ENCODE measurements at places on chromosomes 6 and 20. TPM values are rescaled to one million over a fixed set of nuclear protein-coding genes. Genes with fewer than 3 reads are reported as not detected.

GRCh38 chr6:138590796-138591709 is 91.8 kb upstream of the NHSL1 start:
- DNase-seq, result no peak
- no peak overlapping the region for H3K27ac ChIP-seq
- no peak overlapping the region for H3K4me3 ChIP-seq
- no peaks in the 10 kb centered on the region for H3K27me3 ChIP-seq

GRCh38 chr6:24564081-24564480 is 69.3 kb downstream of the ALDH5A1 start:
- H3K4me1 ChIP-seq, result no peaks in the 10 kb centered on the region
- H3K36me3 ChIP-seq, result no peaks in the 10 kb centered on the region
- H3K4me3 ChIP-seq, result no peak overlapping the region

DNA sequence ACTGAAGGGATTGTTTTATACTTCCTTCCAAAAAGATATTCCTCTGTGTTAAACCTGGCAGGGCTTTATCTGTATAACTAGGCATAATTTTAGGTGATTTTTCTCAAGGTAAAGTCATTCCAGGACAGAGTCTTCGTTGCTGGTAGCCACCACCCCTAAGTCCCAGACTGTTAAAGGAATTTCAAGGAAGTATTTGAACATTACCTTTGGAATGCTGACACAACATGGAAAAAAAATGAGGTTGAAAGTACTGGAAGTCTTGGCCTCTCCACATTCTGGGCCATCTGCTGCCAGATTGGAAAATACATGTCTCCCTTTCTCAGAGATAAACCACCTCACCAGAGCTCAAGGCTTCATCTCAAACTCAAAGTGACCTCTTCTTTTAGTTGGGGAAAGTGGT is 27.0 kb upstream of the ETV7 start:
- no peak overlapping the region for H3K27ac ChIP-seq
- no peaks in the 10 kb centered on the region for H3K36me3 ChIP-seq
- H3K4me1 ChIP-seq, result peaks cover 11% of the 10 kb centered on the region

- no peak overlapping the region for H3K27ac ChIP-seq
- H3K27me3 ChIP-seq, result no peaks in the 10 kb centered on the region
- DNase-seq, result no peak
These were observed 369.3 kb downstream of the ZFAND3 start for GRCh38 chr6:38188677-38189335.

- peaks cover 11% of the 10 kb centered on the region for H3K4me1 ChIP-seq
- H3K4me3 ChIP-seq, result no peak overlapping the region
- no peak overlapping the region for H3K27ac ChIP-seq
- H3K36me3 ChIP-seq, result no peaks in the 10 kb centered on the region
- no peak for DNase-seq
These were observed 20.2 kb downstream of the HLA-DRA start for GRCh38 chr6:32459781-32460424.

DNA sequence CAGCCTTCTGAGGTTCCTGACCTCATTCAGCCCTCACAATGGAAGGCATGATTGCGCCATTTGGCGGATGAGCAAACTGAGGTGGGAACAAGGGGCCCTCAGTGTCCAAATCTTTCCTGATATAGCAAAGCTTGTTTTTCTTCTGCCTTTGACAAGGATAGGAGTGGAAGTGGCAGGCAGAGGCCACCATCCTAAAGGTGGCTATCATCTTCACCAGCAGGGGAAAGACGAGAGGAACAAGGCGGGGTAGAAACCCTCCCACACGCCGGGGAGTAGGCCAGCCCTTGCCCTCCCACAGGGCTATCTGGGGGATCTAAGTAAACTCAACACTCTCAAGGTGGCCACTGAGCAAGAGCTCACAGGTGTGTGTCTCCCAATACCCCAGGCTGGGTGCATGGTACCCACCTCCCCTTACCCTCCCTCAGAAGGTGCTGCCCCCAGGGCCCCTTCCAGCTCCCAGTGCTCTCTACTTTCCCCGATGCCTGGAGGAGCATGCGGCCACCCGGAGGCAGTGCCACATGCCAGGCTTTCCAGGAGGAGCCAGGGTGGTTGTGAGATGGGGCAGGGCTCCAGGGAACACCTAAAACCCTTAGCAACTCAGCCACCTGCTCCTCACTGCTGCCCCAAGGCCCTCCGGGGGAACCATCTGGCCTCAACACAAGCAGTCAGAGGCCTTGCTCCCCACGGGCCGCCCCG is 11.2 kb downstream of the SPDEF start:
- no peaks in the 10 kb centered on the region for H3K36me3 ChIP-seq
- no peak overlapping the region for H3K27ac ChIP-seq
- no peak for DNase-seq
- no peak overlapping the region for H3K4me3 ChIP-seq

DNA sequence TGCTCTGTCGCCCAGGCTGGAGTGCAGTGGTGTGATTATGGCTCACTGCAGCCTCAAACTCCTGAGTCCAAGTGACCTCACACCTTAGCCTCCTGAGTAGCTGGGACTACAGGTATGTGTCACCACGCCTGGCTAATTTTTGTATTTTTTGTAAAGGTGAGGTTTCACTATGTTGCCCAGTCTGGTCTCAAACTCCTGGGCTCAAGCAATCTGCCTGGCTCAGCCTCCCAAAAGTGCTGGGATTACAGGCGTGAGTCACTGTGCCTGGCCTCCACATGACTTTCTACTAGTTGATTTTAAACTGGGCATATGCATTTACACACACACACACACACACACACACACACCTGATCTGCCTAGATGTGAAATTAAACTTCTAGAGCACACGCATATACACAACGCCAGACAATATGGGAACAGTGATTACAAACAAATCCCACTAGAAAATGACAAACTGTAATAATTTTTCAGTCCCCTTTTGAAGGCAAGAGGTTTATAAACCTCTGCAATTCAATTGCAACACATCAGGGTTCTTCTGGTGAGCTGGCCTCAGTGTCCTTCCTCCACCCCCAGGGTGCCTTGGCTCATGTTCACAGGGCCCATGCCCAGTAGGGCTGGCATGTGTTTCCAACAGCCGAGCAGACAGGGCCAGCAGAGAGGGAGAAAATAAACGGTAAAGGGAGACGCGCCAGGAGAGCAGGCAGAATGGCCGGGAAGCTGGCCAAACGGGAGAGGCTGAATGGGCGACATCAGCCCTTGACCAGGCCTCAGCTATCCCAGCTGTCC is 31.2 kb downstream of the PARD6B start:
- H3K27me3 ChIP-seq, result no peaks in the 10 kb centered on the region
- peaks cover 21% of the 10 kb centered on the region for H3K4me1 ChIP-seq
- no peaks in the 10 kb centered on the region for H3K36me3 ChIP-seq
- no peak for DNase-seq
- H3K4me3 ChIP-seq, result no peak overlapping the region

DNA sequence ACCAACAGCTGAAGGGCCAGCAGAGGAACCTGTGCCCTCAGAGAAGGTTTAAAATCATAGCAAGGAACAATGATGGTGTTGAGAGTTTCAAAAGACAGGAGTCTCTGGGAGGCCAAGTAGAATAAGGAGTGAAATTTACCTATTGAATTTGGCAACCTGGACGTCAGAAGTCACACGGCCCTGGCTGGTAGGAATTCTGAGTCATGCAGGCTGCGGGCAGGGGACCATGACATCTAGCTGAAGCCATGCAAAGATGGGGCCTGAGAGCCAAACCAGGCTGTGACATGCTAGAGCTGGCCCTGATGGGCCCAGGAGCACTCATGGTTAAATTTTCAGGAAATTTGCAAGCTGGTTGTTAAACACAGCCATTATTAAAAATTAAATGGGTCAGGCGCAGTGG is 64.0 kb upstream of the SNX9 start:
- no peaks in the 10 kb centered on the region for H3K36me3 ChIP-seq
- H3K4me3 ChIP-seq, result no peak overlapping the region
- no peaks in the 10 kb centered on the region for H3K27me3 ChIP-seq
- no peak for DNase-seq

DNA sequence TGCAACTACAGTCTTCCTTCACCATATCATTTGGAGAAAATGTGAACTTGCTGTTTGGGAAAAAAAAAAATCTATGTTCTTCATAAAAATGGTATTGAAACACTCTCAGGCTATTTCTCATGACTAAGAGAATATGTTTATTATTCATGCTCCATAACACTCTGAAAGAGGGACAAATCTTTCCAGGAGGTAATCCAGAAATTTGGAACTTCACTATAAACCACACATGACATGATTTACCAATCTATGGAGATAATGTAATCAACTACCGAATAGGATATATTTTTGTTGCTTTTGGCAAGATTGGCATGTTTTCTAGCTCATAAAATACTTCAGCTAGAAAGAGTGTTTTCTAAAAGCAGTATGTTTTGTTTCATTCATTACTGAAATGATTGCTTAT is 56.3 kb downstream of the THEMIS start:
- DNase-seq, result no peak

DNA sequence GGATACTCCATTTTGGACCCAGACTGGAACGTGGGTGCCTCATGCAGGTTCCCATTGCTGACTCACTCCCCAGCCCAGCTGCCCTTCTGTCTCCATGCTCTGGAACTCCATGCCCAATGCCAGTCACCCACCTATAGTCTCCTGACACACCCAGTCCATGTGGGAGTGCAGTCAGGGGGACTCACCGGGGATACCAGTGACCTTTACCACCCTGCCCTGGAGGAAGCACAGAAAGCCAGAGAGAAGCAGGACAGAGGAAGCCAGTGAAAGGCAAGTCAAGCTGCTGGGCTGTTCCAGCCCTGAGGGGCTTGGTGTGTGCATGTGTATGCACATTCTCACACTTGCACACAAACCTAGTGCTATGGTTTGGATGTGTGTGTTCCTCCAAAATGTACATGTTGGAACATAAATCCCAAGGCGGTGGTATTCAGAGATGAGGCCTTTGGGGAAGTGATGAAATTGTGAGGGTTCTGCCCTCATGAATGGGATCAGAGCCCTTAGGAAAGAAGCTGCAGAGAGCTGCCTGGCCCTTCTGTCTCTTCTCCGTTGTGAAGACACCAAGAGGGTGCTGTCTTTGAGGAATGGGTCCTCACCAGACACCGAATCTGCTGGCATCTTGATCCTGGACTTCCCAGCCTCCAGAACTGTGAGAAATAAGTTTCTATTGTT is 121.4 kb upstream of the MAFB start:
- no peaks in the 10 kb centered on the region for H3K4me1 ChIP-seq
- DNase-seq, result no peak
- H3K27me3 ChIP-seq, result peaks cover 32% of the 10 kb centered on the region
- H3K36me3 ChIP-seq, result no peaks in the 10 kb centered on the region

DNA sequence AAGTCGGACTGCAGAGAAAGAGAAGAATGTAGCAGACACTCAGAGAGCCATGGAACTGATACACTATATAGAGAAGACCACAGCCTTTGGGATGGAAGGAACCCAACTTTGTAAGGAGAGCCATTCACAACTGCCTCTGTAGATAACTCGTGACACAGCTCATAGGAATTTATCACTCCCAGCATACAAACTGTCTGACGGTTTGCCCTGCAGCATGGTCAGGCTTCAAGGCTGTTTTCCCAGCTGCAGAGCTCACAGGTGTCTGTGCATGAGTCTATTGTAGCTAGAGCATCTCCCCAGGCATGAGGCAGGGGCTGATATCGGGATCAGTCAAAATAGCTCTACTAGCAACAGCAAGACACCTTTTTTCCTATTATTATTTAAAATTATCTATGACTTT is 130.5 kb upstream of the DTNBP1 start:
- no peak for DNase-seq
- no peaks in the 10 kb centered on the region for H3K4me1 ChIP-seq
- H3K27me3 ChIP-seq, result no peaks in the 10 kb centered on the region
- no peak overlapping the region for H3K27ac ChIP-seq

DNA sequence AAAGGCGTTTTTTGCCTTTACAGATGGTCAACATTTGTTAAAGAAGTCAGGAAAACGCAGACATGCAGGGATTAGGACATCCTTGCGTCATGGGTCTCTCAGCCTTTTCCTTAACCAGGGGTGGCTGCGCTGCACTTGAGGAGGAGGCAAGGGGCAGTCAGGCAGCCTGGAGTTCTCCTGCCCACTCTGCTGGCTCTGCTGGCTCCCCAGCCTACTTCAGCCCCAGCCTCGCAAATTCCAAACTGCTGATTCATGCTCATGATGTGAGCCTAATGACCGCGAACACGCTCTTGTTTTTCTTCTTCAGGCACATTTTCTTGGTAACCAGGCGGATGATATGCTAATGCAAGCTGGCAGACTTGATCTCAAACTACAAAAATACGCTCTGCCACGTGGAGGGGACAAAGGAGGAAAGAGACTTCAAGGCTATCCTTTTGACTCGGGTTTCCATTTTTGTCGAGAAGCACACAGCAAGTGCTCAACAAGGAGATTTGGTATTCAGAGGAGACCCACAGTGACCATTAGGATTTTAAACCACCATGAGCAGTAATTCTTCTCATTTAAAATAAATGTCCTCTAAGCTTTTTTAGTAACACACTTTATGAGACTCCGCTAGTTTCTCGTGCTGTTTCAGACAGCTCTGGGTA is 290.3 kb upstream of the STXBP5 start:
- peak overlapping the region; percentile 42 for H3K4me3 ChIP-seq
- DNase-seq, result no peak
- H3K36me3 ChIP-seq, result no peaks in the 10 kb centered on the region
- H3K27ac ChIP-seq, result peak overlapping the region; percentile 89
- no peaks in the 10 kb centered on the region for H3K27me3 ChIP-seq

- no peaks in the 10 kb centered on the region for H3K27me3 ChIP-seq
- H3K36me3 ChIP-seq, result no peaks in the 10 kb centered on the region
- peak overlapping the region; percentile 16 for H3K27ac ChIP-seq
- DNase-seq, result no peak
- peaks cover 69% of the 10 kb centered on the region for H3K4me1 ChIP-seq
- H3K4me3 ChIP-seq, result no peak overlapping the region
These were observed 92.0 kb downstream of the LY86 start for GRCh38 chr6:6680526-6680925.

DNA sequence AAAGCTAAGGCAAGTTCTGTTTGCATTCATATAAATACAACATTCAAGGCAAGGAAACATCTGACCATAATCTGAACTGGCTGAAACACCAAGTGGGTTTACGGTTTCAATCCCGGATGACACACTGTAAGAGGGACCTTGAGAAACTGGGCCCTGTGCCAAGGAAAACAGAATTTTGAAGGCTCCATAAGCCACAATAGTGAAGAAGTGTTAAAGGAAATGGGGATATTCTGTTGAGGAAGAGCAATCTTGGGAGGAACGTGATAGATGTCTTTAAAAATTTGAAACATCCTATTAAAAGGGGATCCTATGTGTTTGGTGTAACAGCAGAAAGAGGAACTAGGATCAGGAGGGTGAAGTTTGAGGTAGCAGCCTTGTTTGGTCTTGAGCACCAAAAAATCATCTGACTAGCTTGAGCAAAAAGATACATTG is 82.4 kb upstream of the TAB2 start:
- no peak overlapping the region for H3K4me3 ChIP-seq
- H3K4me1 ChIP-seq, result peaks cover 7% of the 10 kb centered on the region
- H3K27me3 ChIP-seq, result no peaks in the 10 kb centered on the region
- no peak overlapping the region for H3K27ac ChIP-seq

GRCh38 chr6:135161411-135162395 is 19.4 kb upstream of the MYB start:
- no peak overlapping the region for H3K27ac ChIP-seq
- H3K36me3 ChIP-seq, result no peaks in the 10 kb centered on the region
- H3K27me3 ChIP-seq, result no peaks in the 10 kb centered on the region
- no peak overlapping the region for H3K4me3 ChIP-seq
- DNase-seq, result no peak

Gene ROS1
- not detected for total RNA-seq

Gene TSPO2
- not detected for total RNA-seq

Gene SLC17A1
- total RNA-seq, result not detected

Gene TPD52L1
- 409 TPM for total RNA-seq

Gene MTFR2
- 2.7 TPM for total RNA-seq

Gene MROH8
- total RNA-seq, result 0.57 TPM

Gene BMP6
- 0.57 TPM for total RNA-seq

Measured in esophagus squamous epithelium (tissue), 5 donors.